NCI-H345 (cell line): ENCODE measurements at places on chromosomes 1 and 21.
A peak's percentile ranks its signal among the peaks of the same experiment; 100 is the strongest.

GRCh38 chr1:247435030-247435758 is 19.2 kb downstream of the NLRP3 start:
- no peak for DNase-seq

- DNase-seq = no peak
These were observed 8.6 kb downstream of the TMEM81 start for GRCh38 chr1:205075642-205076155.

DNA sequence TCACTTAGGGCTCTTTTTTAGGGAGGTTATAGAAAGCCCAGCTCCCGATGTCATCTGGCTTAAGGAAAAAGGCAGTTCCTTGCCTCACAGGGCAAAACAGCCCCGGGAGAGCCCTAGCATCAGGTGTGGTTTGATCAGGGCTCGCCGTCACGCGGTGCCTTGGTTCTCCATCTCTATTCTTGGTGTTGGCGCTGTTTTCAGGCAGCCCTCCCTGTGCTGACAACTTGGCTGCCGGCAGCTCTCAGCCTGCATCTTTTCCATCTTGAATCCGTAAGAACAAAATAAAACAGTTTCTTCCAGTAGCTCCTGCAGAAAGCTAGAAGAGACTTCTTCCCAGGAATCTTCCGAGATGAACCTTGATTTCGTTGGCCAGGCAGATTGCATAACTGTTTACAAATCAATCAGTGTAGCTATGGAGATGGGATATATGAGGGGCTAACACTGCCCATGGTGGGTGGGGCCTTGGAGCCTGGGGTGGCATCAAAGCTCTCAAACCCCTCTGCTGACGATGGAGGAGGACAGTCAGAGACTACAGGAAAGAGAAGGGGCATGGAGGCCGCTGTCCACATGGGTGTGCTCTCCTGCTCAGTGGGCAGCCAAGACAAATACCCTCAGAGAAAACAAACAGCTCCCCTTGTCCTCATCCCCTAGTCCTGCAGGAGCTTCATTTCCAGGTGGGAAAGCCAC is 370.7 kb upstream of the C1orf174 start:
- DNase-seq = no peak

- no peak for DNase-seq
These were observed 122.0 kb downstream of the GLIS1 start for GRCh38 chr1:53616927-53617326.

- no peak for DNase-seq
These were observed 51.7 kb downstream of the TOR1AIP2 start for GRCh38 chr1:179825798-179826460.

- DNase-seq = no peak
These were observed 6.6 kb upstream of the IFFO2 start for GRCh38 chr1:18962855-18963737.

DNA sequence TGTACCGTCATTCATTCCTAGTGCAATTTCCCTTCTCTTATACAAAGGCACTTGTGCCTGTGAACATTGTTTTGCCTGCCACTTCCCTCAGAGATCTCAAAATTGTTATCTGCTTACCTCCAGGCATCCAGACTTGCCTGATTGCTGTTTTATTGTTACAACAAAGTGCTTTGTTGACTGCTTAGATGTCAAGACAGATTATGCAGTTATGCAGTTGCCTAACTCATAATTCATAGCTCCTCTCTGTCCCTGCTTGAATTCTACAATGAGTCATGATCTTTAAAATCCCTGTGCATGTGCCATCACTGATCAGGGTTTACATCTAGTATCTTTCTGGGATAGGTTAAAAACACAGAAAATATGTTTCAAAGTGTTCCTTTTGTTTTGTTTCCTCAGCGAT is 24.5 kb downstream of the CXADR start:
- DNase-seq = no peak

GRCh38 chr1:93612510-93612909 is 69.1 kb downstream of the BCAR3 start:
- no peak for DNase-seq

DNA sequence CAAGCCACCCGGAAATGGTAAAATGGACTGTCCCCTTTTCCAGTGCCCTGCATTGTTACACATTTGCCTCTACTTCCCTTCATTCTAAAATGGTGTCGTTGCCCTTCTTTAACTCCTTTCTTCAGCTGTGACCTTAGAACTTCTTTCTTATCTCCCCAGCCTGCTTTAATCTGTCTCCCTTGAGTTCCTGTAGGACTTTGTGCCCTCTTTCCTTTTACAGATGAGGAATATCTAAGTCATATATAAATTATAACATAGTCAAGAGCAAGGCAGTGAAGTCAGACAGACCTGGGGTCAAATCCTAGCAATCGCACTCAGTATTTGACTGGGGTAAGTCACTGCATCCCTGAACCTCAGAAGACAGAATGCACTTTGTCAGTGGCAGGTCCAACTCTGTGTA is 31.4 kb upstream of the TMEM222 start:
- DNase-seq = no peak

GRCh38 chr21:16125274-16125673 is 395.5 kb downstream of the USP25 start:
- DNase-seq = no peak

DNA sequence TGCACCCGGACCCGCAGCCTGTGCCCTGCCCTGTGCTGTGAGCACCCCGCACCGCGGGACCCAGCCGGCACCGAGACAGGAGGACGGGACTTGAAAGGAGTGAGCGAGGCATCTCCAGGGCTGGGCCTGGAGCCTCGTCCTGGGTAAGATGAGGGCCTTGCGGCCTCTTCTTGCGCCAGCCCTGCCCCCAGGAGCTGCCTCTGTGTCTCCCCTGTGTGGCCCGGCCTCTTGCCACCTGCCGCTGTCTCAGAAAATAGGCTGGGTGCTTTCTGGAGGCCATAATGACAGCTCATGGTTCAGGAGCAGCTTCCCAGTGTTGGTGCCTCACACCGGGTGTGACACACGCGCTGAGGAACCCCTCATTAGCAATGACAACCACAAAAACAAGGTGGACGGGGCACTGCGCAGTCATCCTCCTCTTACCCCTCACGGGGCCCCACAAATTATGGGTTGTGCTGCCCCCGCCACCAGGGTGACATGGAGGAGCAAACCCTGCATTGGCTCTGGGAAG is 161.5 kb upstream of the C1orf174 start:
- DNase-seq = no peak

DNA sequence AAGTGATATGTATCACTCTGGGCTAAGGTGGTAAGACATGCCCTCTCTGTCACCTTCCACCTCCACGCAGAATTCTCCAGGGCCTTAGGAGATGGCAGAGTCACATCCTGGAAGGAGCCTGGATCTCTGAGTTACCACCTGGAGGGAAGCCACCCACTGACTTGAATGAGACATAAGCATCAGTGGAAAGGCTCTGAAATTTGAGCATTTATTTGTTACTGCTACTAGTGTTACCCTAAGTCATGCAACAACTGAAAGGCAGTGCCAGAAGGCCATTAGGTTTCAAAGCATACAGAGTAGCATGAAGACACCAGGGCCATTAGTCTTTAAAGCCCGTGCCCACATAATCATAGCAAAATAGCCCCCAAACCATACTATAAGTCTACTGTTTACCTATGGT is 230.3 kb upstream of the IRF2BP2 start:
- peak; percentile 59 for DNase-seq

DNA sequence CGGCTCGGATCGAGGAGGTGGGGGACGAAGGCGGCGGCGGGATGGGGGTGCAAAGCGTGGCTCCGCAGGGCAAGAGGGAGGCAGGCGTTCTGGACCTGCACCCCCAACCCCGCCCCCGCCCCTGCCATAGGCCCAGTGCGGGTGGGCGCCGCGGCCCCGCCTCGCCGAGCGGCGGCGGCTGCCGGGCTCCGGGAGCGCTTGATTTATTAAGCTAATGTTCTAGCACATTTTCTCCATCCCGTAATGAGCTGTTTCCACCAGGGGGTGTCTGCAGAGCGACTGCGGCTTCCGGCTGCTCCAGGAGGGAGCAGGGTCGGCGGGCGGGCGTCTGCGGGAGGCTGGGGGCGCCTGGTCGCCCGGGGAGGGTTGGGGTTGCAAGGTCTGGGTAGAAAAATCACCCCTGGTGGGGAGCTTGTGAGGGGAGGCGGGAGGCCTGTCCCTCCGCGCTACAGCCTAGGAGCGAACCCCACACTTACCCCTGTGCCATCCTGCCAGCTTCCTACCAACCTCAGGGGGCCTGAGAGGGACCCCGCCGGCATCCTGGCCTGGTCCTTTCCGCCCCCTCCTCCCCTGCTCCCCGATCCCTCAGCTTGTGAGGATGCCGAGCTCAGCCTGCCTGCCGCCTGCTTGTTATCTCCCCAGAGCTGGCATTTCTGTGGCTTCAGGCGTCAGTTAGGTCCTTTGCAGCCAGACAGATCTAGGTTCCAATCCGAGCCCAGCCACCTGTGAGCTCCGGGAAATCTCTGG is 48.5 kb upstream of the ACOT11 start:
- DNase-seq = peak; percentile 38

DNA sequence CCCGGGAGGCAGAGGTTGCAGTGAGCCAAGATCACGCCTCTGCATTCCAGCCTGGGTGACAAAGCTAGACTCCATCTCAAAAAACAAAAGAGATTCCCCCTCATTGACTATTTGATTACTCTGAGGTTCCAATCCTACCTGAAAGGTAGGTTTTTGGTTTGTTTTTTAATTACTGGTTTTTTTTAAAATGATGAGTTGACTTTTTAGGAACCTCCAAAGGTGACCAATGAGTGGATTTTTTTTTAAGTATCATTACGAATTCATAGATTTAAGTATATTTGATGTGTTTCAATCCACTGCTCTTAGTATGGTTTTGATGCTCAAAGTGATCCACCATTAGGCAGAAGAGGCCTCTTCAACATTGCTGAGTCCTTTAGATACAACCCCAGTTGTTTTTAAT is 47.9 kb upstream of the LAX1 start:
- no peak for DNase-seq

GRCh38 chr1:202815120-202815519 is 4.4 kb downstream of the PCAT6 start:
- no peak for DNase-seq

DNA sequence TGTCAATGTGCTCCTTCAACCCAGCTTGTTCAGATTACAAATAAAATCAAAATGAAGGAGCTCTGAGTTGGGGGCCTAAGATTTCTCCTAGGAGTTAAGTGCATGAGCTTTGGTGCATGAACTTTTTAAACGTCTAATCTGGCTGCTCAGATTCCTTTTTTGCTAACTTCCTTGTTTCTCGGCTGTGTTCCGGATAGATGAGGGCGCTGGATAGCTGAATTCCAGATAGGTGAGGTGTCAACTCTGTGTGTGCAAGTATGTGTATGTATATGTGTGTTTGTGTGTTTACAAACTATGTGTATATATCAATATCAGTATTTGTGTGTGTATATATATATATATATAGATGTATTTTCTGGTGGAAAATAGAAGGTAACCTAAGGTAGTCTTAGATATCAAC is 37.5 kb upstream of the RCAN3 start:
- no peak for DNase-seq

- no peak for DNase-seq
These were observed 39.8 kb upstream of the PRRX1 start for GRCh38 chr1:170624146-170624545.

DNA sequence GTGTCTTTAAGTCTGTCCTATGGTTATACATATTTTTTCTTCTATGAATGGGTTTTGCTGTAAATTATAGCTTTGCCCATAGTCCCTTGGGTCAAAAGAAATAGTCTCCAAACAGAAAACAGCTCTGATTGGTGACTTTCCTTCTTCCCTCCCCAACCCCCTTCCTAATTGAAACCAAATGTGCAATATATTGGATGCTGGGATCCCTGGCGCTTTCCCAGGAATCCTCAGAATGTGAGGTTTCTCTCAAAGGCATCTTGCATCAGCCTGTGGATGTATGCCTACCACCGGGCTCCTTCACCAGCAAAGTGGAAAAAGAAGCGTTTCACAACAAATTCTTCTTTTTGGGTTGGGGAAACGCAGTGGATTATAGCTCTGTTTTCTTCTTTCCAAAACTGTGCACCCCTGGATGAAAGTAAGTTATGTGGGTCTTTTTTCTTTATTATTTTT is at the start of gene DDR2:
Gene DDR2, plus strand, starts transcription at position 248 of the 450 bp plus-strand sequence. CDS start 86,600 bp downstream, outside the sequence.
- no peak for DNase-seq
